ENCODE measurements at places on chromosomes 5 and 9.
A peak's percentile ranks its signal among the peaks of the same experiment; 100 is the strongest.

- DNase-seq: no peak
These were observed at the start of gene ST6GALNAC6 for GRCh38 chr9:127899128-127899943. Gene ST6GALNAC6 (minus strand): TSS chr9:127899603. CDS start chr9:127897981, 1,622 bp downstream.

DNA sequence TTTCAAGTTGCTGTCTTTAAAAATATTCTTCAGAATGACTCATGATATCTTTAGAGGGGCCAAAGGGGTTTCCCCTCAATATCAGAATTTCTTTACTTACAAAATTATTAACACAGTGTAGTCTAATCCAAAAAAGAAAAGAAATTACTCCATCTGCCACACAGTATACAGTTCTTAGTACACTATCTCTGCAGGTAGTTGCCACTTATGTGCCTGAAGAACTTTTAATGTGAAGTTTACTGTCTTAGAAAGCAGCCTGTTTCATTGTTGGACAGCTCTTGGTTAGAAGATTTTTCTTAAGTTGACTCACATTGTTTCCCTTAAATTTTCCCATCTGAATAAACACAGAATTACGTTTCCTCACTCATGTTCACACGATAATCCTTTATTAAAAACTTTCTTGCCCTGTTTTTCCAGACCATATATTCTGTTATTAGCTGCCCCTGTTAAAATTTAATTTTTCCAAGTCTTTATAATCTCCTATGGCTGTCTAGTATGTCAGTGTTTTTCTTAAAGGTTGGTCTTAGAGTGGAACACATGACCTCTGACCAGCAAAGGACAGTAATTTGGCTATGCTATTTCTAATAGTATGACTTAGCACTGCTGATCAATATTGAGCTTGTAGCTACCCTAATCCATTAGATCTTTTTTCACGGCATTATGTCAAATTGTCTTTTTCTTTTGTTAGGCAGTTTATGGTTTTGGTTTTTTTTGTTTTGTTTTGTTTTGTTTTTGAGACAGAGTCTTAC is 21.8 kb upstream of the FKTN start:
- DNase-seq: no peak

DNA sequence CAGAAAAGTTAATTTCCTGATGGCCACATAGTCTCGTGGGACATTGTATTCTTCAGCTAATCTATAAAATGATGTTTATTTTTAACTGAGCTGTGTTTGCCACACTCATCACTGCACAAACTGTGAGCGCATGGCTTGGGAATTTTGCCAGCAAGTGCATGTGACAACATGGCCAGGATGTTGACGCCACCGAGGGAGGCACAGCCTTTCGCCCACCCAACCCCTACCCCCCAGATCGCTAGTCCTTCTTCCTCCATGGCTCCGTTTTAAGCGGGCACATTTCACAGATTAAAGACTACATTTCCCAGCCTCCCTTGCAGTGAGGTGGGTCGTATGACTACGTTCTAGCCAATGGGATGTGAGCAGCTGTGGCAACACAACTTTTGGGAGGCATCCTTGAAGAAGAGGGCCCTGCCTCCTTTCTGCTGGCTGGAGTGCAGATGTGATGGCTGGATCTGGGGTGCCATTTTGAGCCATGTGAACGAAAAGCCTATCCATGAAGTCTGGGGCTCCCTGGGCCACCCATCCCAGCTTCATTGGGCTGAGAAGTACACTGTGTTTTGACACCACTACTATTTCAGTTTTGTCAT is 7.9 kb downstream of the NRARP start:
- DNase-seq: peak; percentile 64

GRCh38 chr5:60487476-60487875 is 212.5 kb downstream of the DEPDC1B start:
- DNase-seq: no peak

GRCh38 chr5:83764101-83764500 is 43.4 kb upstream of the HAPLN1 start:
- DNase-seq: no peak

GRCh38 chr9:121748074-121748473 is 96.6 kb downstream of the DAB2IP start:
- no peak for DNase-seq

- no peak for DNase-seq
These were observed 146.4 kb downstream of the GADD45G start for GRCh38 chr9:89751079-89751825.

DNA sequence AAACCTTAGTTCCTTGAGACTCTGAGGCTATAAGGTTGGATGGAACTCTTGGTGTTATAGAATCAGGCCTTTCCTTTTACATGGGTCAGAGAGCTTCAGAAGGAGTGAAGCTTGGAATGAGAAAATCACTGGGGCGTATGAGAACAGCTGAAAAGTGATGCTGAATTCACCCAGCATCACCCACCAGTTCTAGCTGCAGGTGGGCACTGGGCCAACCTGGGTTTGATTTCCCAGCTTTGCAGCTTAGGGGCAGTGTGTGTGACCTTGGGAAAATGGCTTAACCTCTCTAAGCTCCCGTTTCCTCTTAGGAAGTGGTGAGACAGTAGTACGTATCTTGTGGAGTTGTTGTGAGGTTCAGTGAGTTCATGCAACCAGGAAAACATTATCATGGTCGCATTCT is 10.7 kb downstream of the PCDH12 start:
- DNase-seq: no peak

- DNase-seq: no peak
These were observed 64.9 kb downstream of the CETN3 start for GRCh38 chr5:90344689-90345088.

DNA sequence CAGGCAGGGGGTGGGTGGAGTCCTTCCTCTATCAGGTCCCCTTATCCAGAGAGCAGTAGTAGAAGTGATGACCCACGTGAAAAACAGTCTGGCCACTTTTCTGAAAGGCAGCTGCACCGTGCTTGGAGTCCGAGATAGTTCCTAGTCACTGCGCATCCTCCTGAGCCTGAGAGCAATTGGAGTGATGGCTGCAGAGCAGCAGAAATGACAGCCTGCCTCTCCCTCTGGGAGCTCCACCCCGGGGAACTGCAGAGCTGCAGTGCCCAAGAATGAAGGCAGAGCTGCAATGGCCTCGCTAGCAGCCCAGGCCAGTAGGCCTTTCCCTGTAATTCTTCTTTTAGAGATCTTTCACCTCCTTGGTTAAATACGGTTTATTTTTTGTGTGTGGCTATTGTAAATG is 82.6 kb downstream of the CETN3 start:
- DNase-seq: no peak

DNA sequence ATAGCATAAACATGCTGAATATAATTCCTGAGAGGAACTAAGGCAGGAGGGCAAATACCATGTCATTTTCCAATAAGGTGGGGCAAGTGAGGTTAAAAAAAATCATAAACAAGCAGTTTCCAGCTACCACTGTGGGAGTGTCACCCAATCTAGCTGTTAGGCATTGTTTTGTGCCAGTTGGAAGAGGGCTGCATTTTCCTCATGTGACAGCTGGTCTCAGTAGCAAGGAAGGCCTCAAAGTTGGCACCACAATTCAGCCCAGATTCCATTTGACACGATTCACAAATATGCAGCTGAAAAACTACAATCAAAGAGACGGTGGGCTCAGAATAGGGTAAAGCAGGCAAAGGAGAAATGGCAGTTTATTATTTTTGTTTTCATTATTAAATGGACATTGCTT is 636.1 kb downstream of the KIF4B start:
- no peak for DNase-seq

GRCh38 chr9:93112116-93112863 is 16.3 kb downstream of the CARD19 start:
- DNase-seq: no peak

GRCh38 chr5:127865273-127865672 is 162.1 kb downstream of the CCDC192 start:
- no peak for DNase-seq

DNA sequence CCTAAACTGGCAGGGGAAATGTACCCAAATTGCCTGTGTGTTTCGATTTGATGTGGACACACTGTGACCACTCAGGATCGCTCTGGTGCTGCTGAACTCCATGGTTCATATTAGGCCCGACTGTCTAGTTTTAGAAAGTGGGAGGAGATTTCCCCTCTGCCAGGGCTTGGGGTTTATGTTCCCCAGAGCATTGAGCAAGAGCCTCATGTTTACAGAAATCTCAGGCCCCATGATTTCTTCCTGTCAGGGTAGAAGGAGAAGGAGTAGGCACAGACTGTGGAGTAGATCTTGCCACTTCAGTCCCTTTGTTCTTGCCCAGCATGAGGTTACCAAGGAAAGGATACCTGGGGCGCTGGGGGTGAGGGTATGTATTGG is 40.8 kb upstream of the GLRX start:
- no peak for DNase-seq

GRCh38 chr9:92738661-92739081 is 26.0 kb downstream of the BICD2 start:
- DNase-seq: no peak

GRCh38 chr9:128903871-128904620 is 16.7 kb upstream of the PHYHD1 start:
- no peak for DNase-seq

- no peak for DNase-seq
These were observed 7.5 kb downstream of the IRF1 start for GRCh38 chr5:132483101-132483500.
